Anterior cingulate cortex (tissue), 58 donors: ENCODE measurements at places on chromosomes 2 and 18.

- no peak for DNase-seq
Measured at GRCh38 chr2:123513351-123513750, 511.7 kb upstream of the CNTNAP5 start.

- DNase-seq, result no peak
Measured at GRCh38 chr2:127219171-127220070, 678 bp downstream of the CYP27C1 start.

GRCh38 chr2:150572961-150573395, 85.5 kb upstream of the RND3 start:
- no peak for DNase-seq

- DNase-seq, result no peak
Measured at GRCh38 chr2:201018636-201019035, 52.8 kb downstream of the HYCC2 start.

DNA sequence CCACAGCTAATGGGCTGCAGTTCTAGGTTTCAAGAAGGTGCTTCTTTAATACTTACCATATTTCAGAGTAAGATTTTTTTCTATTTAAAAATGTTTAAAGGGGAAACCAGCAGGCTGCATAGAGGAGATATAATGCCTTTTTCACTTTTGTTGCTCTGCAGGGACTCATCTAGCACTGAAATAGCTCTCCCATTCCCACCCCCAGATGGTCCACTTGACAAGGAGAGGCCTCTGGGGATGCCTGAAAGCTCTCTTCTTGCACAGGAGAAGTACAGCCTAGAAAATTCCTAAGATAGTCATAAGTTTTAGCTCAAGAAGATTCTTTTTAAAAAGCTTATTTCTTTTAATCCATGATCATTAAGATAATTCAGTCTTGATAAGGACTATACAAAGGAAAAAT, 126.4 kb downstream of the CDH2 start:
- no peak for DNase-seq
